Muscle of arm (tissue), 14 donors: ENCODE measurements at places on chromosomes 2 and 18.

DNA sequence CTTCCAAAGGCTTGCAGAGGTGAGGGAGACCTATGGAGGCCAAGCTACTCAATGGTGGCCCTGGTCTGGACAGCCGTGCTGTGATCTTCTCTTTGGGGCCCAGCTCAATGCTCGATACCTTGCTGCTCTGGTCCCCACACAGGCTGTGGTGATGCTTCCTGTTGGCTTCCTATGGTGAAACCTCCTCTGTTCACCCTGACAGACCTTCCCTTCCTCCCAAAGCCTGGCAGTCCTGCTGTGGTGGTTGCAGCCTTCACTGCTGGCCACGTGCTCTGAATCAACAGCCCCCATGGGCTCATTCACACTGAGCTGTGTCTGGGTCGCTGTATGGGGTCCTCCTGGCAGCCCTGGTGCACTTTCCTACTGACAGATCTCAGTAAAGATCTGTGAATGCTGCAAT lies 31.0 kb upstream of the GALR1 start:
- DNase-seq: no peak

DNA sequence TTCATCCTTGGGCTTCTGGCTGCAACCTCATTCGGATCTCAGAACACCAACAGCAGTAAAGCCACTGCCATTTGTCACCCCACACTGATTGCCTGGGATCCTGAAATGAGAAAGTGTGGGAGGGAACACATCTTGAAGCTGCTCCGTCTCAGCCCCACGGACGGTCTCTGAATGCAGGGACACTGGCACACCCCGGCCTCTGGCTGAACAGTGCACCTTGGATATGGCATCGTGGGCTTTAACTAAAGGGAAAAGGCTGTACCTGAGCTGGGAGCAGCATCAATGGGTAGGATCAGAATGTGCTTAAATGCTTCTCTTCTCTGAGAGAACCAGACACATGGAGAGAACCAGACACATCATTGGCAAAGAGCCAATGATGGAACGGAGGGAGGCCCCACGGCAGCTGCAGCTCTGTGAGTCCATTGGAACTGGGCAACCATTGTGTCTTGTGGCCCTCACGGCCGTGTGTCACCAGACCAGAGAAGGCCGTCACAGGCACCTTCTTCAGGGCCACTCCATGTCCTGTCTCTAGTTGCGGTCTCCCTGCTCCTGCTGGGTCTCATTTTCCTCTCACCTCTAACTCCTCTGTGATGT lies 193.4 kb upstream of the MYT1L start:
- DNase-seq: no peak

DNA sequence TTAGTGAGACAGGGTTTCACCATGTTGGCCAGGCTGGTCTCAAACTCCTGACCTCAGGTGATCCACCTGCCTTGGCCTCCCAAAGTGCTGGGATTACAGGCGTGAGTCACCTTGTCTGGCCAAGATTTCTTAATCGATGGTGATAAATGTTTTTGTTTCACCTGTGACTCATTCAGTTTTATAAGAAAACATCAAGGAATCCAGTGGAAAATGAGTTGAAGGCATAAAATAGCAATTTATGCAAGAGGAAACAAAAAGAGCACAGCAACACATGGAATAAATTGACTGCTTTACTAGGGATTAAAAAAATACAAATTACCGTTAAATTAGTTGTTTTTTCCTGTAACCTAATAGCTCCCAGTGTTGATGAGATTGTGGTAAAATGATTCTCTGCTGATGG lies 80.2 kb downstream of the CDK15 start:
- DNase-seq: no peak

DNA sequence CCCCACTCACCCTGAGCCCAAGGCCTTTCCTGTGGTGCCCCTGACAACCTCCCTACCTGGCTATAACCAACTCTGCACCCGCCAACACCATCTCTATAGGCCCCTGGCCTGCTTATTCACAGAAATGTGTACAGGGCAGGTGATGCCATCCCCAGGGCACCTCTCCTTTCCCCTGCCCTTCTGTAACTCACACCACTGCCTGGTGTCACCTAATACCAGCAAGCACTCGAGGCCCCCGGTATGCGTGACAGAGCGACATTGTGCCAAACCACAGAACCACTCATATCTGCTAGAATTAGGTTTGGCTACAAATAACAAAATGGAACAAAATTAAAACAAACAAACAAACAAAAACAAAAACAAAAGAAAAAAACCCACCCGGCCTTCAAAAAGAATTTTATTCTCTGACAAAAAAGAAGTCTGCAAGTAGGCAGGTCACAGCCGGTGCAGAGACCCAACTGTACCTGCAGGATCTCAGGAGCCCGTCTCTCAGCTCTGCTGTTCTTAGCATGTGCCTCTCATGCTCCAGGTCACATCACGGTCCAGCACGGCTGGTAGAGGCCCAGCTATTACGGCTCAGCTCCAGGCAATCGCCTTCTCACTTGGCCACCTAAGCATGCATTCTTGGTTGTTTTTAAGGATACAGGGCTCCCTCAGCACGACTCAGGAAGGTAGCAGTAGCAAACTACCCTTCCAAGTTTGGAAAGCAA lies 51.4 kb downstream of the FAM178B start:
- DNase-seq: no peak

GRCh38 chr2:235095569-235095968 lies 143.8 kb downstream of the SH3BP4 start:
- DNase-seq: no peak

DNA sequence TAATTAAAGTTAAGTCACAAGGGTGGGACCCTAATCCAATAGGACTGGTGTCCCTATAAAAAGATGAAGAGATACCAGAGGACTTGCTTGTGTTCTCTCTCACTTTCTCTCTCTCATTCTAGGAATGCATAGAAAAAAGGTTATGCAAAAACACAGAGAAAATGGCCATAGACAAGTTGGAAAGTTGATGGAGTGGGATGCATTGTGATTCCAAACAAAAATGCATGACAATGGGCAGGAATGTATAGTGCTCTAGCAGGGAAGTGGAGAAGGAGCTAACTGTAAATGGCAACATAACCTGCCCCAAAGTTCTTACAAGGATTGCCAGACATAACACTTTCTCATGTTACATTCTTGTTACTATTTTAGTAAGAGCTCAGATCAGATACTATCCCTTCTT lies 301.6 kb upstream of the LRATD1 start:
- DNase-seq: no peak

DNA sequence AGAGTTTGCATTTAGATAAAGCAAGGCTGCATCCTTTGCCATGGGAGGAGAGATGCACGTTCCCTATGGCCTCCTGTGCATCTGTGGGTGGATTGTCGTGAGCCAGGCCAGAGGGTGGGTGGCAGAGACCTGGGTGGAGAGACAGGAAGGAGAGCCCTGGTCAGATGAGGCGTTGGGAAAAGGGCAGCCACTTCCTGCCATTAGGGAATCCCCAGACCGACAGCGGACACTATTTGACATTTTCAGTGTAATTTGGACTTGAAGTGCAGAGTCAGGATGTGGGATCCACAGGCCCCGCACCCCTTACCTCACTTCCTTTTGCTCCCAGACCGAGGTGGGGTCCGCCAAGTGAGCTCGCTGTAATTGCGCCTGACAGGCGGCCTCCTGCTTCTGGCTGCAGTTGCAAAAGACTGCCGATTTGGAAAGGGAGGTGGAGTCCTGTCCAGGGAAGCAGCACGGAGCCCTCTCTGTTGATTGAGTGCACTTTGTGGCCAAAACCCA lies 150.0 kb downstream of the DYSF start:
- peak; percentile 45 for DNase-seq

- no peak for DNase-seq
Measured at GRCh38 chr18:26710470-26711096, 154.9 kb downstream of the AQP4 start.

DNA sequence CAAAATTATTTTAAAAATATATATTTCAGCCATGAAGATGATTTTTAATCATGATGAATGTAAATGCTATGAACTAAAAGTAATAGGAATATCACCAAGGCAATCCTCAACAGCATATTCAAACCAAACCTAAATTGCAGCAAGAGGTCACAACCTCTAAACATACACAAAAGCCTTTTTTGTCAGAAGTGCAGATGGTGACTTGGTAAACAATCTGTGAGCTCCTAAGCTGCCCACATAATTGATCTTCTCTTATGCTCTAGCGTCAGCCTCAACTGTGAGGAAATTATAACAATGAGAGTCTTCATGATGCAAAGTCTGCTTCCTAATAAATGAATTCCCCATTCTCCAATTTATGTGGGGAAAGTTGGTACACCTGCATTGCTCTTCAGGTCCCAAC lies 113.2 kb downstream of the TSN start:
- DNase-seq: no peak

DNA sequence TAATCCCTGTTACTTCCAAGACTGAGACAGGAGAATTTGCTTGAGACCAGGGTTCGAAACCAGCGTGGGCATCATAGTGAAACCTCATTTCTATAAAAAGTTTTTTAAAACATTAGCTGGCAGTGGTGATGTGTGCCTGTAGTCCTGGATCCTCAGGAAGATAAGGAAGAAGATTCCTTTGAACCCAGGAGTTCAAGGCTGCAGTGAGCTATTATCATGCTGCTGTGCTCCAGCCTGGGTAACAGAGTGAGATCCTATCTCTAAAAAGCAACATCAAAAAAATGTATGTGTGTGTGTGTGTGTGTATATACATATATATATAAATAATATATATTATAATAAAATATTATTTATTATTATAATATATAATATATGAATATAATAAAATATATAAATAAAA lies 1417.6 kb upstream of the CDH2 start:
- no peak for DNase-seq

DNA sequence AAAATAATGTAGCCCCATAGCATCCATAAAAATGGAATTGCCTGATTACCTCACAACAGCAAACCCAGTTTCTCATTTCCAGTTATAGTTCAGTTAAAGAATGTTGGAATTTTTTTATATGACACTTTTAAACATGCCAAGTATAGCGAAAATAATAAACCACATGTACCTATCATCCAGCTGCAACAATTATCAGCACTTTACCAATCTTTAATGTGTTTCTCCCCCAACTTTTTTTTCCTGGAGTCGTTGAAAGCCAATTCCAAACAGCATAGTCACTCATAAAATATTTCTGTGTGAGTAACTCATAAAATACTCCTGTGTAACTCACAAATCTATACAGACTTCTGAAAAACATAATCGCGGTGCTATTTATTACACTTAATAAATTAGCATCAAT lies 38.1 kb downstream of the SMAD4 start:
- DNase-seq: no peak

DNA sequence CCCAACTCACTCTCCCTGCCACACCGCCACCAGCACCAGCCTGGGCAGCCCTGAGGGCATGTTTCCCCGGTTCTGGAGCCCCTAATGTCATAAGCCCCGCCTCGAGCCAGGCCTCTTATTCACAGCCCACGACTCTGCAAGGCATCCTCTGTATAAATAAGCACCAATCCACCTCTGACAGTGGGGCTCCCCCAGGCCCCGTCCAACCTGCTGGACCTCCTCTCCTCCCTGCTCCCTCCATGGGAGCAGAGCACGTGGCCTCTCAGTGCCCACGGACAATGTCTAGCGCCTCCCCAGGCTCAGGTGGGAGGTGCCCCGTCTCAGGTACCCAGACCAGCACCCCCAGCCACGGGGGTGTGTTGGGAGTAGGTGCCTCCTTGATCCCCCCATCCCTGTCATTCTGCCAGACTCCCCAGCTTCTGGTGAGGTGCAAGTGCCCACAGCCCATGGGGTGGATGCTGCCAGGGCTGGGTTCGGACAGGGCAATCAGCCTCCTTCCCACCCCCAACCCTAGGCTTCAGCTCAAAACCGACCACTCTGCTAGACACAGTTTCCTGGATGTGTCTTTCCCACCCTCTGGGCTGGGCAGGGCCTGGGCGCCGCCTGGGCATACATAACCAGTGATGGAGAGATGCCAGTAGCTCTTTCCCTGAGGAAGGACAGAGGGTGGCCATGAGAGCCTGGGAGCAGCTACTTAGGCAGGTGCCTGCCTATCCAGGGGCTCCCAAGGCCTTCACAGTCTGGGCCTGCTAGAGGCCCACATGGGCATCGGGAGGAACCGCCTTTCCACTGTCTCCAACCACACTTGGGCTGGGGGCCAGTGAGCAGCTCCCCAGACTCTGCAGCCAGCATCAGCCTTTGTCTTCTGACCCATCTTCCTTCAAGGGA lies 1.6 kb upstream of the ADRA2B start:
- DNase-seq: no peak

- DNase-seq: no peak
Measured at GRCh38 chr2:109232909-109233308, 103.9 kb downstream of the SH3RF3 start.

DNA sequence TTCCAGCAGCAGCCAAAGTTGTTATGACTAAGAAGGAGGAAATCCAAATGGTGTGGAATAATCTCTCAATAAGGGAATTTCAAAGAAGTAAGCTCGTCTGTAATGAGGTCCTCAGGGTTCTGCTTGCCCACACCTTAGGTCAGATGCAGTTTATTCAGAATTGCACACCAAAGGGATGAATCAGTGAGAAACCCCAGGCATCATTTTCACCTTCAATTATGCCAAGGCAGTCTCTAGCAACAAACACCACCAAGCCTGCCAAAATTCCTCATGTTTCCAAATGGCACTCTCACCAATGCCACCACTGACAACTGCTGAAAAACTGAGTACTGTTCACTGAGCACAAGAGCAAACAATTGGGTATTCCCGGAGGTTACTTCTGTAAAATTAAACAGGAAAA lies 43.6 kb downstream of the KCNG3 start:
- no peak for DNase-seq

- DNase-seq: no peak
Measured at GRCh38 chr18:80108121-80108536, 933 bp upstream of the ADNP2 start.

DNA sequence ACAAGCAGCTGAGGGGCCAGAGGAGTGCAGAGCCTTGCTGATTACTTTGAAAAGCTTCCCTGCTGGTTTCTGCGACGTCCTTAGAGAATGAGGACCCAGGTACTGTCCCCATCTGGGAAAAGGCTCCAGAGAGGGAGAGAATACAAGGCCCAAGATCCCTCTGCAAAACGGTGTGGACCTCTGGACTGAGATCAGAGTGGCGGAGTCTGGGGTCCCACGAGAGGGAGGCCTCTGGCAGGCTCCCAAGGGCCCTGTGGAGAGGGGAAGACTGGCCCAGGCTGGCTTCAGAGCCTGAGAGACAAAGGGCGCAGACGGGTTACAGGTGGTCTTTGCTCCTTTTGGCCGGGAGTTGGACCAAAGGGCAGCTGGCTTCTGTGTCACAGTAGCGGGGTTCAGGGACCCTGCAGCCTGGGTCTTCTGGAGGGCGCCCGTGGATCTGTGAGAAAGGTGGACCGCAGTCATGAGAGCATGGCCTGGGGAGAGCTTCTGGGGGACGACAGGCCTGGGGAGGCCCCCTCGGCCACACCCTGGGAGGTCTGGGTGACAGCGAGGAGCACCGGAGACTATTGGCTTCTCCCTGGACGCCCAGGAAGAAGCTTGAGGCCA lies 805 bp downstream of the SNORC start:
- no peak for DNase-seq

- no peak for DNase-seq
Measured at GRCh38 chr18:53682796-53683195, 541.7 kb downstream of the MBD2 start.
